ENCODE measurements at places on chromosomes 2 and 18.
A peak's percentile ranks its signal among the peaks of the same experiment; 100 is the strongest.

- peak; percentile 39 for DNase-seq
Measured at GRCh38 chr18:37385846-37386778, 179.5 kb downstream of the CELF4 start.

DNA sequence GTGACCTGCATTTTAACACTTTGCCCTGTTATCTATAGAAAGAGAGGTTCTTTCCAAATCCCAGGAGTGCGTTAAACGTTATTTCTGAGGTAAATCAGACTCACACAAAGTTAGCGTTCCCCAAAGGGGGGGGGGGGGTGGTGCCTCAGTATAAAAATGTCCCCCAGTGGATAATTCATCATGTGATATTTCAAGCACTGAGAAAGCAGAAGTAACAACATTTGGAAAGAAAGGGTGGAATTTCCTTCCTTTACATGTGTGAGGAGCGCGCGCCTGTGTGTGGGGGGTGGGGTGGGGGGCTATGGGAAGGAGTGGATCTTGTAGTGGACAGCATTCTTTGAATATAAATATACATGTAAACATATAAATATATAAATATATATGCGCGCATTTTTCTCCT is 630.9 kb downstream of the NYAP2 start:
- DNase-seq, result no peak

- DNase-seq, result no peak
Measured at GRCh38 chr2:148044322-148044721, 23.4 kb downstream of the MBD5 start.

GRCh38 chr2:183164650-183165015 is 40.4 kb downstream of the NUP35 start:
- DNase-seq, result no peak

DNA sequence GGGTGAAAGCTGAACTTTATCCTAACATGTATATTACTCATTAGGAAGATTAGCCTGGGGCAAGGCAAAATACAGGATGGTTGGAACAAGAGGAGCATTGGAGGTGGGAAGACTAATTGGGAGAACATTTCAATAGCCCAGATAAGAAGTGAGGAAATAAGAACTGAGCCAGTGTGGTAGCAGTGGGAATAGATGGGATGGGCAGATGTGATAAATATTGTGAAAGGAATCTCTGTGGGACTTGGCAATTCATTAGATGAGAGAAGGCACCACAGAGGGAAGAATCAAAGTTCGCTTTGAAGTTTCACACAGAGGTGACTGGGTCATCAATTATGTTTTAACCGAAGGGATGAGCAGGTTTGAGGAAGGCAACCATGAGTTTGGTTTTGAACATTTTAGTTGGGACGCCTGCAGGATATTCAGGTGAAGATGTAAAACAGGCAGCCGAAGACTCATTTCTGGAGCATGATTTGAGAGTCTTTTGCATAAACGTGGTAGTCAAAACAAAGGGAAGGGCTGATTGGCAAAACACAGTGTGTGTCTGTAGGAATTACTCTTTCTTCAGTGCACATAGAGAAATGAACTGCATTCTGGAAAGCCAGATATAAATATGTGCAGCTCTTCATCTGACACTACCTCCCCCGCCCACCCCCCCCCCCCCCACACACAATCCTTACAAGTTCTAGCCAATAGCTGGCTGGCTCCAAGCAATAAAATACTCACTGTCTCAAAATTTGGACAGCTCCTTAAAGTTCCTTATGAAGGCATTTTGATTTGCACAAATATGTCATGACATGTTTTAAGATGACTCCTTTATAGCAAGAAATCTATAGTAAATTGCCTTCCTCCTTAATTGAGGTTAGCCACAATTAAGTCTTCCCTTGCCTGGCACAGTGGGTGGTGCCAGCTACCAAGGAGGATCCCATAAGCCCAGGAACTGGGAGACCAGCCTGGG is 1.9 kb upstream of the SLC1A4 start:
- no peak for DNase-seq

DNA sequence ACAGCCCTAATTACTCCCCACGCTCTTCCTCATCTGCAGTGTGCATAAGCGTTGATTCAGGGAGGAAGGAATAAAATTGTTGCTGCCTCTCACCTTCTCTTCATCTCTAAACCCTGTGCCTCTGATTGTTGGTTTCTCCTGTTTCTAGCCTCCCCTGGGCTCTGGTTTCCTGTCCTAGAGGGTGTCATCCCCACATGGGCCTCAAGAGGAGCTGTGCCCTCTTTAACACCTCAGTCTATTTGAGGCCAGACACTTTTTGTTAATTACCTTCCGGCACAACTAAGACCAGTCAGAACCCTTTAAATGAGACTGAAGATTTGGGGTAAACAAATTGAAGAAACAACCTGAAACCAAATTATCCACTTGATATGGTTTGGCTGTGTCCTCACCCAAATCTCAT is 9.7 kb downstream of the CTAGE1 start:
- no peak for DNase-seq

- DNase-seq, result no peak
Measured at GRCh38 chr2:9538000-9538507, 17.6 kb downstream of the ADAM17 start.

DNA sequence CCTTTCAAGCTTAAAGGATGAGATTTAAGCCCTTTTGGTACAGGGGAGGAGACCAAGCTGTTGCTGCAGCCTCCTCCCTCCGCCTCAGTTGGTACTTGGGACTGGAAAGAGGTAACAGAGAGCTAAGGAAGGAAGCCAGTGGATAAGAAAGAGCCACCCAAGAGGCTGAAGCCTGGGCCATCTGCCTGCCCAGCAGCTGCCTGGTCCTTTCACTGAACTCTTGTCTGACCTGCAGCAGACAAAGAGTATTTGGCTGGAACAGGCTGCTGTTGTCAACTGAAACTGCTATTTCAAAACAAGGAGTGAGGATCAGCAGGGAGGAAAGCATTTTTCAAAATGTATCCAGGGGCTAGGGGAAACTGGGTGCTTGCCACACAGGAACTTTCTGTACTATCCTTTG is 30.3 kb downstream of the TNS1 start:
- DNase-seq, result no peak

DNA sequence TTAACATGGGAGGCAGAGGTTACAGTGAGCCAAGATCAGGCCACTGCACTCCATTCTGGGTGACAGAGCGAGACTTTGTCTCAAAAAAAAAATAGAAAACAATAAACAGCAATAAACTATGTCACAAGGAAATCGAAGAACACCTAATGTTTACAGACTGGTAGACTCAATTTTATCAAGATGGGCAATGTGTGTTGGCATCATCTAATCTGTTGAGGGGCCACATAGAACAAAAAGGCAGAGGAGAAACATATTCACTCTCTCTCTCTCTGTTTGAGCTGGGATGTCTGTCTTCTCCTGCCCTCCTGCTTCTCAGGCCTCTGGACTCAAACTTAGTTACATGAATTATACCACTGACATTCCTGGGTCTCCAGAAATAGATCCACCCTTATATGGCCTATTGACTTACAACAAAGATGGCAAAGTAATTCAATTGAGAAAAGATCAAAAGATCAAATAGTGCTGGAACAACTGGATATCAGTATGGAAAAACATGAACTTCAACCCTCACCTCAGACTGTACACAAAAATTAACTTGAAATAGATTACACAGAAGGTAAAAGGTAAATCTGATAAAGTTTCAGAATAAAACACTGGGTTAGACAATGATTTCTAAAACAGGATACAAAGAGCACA is 703.8 kb upstream of the CRIM1 start:
- DNase-seq, result no peak

DNA sequence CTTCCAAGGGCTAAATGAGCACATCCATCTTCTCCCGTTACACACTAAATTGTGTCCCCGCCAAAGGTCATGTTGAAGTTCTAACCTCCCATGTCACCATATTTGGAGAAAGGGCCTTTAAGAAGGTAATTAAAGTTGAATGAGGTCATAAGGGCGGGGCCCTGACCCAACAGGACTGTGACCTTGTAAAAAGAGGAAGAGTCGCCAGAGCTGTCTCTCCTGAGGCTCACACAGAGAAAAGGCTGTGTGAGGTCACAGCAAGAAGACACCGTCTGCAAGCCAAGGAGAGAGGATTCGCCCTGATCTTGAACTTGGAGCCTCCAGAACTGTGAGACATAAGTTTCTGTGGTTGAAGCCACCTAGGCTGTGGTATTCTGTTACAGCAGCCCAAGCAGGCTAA is 24.1 kb downstream of the TRABD2A start:
- DNase-seq, result no peak

GRCh38 chr2:216559625-216560156 is 61.0 kb downstream of the RPL37A start:
- no peak for DNase-seq

- DNase-seq, result no peak
Measured at GRCh38 chr2:188303363-188304031, 11.8 kb downstream of the GULP1 start.

DNA sequence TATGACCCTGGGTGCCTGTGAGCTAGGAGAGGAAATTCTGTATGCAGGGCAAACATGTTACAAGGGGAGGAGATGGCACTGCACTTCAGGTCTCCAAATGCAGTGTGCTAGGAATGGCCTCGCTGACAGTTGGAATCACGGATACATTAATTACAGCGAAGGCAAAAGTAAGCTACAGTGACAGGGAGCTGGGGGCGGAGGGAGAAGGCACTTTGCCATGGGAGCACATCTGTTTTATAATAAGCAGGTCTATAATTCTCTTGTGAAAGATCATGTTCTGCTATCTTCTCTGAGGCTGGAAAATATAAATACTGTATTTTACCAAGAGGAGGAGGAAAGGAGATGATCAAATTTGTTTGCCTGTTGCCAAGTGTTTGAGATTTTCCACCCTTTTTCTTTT is 56.3 kb upstream of the FZD5 start:
- no peak for DNase-seq

DNA sequence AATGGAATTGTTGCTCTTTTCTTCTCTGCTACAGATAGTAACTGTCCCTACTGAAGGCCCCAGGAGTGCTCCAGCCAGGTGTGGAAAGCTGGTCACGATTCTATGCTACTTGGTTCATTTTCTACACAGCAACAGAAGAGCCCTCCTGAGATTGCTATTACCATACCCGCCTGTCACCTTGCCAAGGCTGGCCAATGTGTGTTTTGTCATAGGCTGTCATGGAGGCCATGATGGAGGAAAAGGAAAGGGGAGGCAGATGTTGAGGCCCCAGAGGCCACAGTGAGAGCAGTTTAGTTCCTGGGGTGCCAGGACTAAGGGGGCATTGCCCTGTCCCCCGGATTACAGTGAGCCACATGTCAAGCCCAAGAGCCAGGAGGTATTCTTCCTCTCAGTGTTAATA is 952 bp downstream of the ELMOD3 start:
- DNase-seq, result no peak

- DNase-seq, result no peak
Measured at GRCh38 chr2:233820774-233821105, 33.6 kb downstream of the HJURP start.

- DNase-seq, result no peak
Measured at GRCh38 chr2:69221960-69222751, 164.9 kb downstream of the GFPT1 start.

- DNase-seq, result no peak
Measured at GRCh38 chr2:168981651-168982050, 49.5 kb downstream of the ABCB11 start.

- DNase-seq, result no peak
Measured at GRCh38 chr2:28342081-28342967, 50.3 kb upstream of the FOSL2 start.

GRCh38 chr2:234293973-234294372 is 202.9 kb downstream of the ARL4C start:
- no peak for DNase-seq

- no peak for DNase-seq
Measured at GRCh38 chr18:39786477-39786876, 2168.6 kb upstream of the PIK3C3 start.

- DNase-seq, result no peak
Measured at GRCh38 chr2:64105670-64106461, 38.4 kb downstream of the PELI1 start.

All from cerebellum (tissue), 4 donors.